GDM1 (cell line): ENCODE measurements at places on chromosomes 4 and X.
A peak's percentile ranks its signal among the peaks of the same experiment; 100 is the strongest.

- DNase-seq = no peak
These were observed 93.1 kb downstream of the PDLIM5 start for GRCh38 chr4:94544811-94545210.

- peak; percentile 79 for DNase-seq
These were observed 7.8 kb downstream of the RBM47 start for GRCh38 chr4:40621592-40622512.

DNA sequence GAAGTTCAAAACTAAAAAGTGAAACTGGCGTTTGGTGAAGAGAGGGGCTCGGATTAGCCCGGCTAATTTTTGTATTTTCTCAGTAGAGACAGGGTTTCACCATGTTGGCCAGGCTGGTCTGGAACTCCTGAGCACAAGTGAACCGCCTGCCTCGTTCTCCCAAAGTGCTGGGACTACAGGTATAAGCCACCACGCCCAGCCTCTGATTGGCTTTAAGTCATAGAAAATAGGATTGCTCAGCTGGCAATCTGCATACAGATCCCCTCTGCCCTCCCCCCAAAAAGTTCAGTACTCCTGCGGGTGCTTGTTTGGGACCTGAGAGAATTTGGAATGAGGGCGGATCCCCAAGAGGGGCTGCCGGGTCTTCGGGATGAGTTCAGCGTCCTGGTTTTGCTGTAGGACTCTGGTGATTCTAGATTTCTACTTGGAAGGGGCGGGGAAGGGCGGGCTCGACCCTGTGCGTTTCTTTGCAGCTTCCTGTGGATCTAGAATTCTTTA, 537 bp upstream of the PRKX start:
- DNase-seq = no peak

GRCh38 chr4:147760695-147761094, 28.8 kb downstream of the ARHGAP10 start:
- DNase-seq = no peak

- DNase-seq = no peak
These were observed 61.5 kb downstream of the GRIA2 start for GRCh38 chr4:157282019-157282418.

GRCh38 chrX:7269991-7270390, 122.0 kb upstream of the PUDP start:
- no peak for DNase-seq

DNA sequence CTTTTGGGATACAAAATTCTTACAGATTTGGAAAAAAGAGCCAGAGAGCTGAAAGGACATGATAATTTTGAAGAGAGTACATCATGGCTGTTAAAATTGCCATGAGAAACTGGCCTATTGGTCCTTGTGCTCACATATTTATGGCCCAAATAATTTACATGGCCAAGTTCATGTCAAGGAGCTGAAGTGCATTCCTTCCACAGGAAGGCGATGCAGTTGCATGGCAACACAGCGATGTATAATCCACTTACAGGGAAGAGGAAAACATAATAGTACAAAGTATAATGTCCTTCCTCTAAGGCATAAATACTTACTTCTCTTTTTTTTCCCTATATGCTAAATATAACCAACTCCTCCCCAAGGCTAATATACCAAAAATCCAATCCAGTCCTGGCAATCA, 914.5 kb upstream of the AGA start:
- DNase-seq = no peak

DNA sequence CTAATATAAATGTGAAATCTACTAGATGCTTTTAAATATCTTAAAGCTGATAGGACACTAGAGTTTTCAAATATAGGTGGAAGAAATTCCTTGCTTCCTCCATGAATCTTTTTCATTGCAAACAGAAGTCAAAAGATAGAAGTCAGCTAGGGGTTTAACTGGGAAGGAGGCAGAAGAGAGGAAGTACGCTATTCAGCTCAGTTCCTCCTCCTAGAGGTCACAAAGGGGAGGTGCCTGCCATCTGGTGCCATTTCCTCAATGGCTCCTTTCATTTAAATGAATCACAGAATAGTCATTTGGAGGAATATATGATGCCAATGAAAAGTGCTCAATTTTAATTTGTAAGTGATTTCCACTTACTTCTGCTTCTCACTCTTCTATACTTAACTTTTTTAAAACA, 8.5 kb downstream of the COL25A1 start:
- DNase-seq = peak; percentile 6
